AG08395 (cell line): ENCODE measurements at places on chromosomes 7 and 10.

- DNase-seq = no peak
Measured at GRCh38 chr10:32744321-32744720, 213.7 kb downstream of the ITGB1 start.

DNA sequence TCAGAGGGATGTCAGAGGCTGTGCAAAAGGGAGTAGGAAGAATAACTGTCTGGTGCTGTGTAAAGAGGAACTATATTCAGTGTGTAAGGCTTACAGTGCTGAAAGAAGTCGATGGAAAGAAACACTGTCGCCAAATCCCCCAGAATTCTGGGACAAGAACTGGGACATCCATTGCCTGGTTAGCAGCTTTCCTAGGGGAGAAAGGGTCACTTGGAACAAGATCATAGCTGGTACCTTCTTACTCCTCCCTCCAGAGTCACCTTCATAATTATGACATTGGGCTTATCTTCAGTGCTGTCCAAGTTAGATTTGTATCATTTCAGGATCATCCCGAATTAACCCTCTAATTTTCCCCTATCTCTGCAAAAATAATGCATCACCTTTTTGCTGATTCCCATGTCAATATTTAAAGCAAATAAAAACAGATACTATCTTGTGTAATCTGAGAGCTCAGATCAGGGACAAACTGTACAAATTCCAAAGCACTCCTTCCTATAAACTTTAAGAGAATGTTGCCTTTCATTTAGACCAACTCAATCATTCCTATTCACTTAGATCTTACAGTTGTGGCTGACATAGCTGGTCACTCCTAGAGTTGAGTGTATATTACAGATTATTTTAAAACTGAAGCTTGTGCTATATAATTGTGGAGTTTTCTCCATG lies 96.5 kb downstream of the DNAH11 start:
- DNase-seq = no peak

DNA sequence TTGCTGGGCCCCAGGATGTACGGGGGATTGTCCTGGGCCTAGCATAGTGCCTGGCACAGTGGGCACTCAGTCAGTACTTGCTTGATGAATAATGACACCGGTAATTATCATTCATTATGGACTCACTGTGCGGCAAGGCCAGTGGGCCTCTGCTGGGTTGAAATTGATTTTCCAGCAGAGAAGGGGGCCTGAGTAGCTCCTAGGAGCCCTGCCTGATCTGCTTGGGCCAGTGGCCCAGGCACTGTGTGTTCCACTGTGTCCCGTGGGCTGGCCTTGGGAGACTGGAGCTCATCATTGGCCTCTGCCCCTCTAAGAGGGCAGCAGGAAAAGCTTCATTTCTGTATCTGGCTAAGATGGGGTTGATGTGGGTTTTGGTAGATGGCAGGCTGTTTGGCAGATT lies 1.4 kb downstream of the CHST3 start:
- DNase-seq = no peak

DNA sequence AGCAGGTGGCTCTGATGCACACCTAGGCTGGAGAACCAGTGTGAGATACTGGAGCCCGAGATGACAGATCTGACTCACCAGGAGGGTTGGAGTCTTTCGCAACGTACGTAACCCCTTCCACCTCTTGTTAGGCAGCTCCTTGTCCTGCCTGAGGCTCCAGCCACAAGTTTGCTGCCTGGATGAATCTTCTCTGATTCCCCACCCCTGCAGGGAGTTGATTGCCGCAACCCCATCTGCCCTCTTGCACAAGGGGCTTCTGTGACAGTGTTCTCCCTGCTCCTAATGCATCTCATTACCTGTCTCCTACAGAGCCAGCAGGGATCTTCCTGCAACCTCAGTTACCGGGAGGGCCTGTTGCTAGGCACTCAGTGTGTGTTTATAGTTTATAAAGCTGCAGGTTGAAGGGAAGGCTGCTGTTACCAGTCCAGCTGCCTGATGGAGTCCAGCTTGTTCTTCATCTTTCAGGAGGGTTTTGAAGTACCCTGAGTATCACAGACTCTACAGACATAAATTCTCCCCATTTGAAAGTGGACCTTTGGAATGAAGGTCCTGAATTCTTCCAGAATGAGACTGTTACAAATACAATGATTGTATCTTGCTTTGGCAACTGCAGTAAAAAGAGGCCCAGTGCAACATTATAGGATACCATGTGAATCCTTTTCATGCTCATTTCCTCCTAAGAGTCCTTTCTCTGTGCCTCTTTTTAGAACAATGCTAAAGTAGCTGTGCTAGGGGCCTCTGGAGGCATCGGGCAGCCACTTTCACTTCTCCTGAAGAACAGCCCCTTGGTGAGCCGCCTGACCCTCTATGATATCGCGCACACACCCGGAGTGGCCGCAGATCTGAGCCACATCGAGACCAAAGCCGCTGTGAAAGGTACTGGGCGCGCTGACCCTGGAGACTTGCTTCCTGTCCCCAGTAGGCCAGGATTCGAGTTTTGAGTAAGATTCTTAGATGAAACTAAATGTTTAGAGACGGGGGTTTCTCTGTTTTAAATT lies 6.5 kb downstream of the MDH2 start:
- peak; percentile 29 for DNase-seq

DNA sequence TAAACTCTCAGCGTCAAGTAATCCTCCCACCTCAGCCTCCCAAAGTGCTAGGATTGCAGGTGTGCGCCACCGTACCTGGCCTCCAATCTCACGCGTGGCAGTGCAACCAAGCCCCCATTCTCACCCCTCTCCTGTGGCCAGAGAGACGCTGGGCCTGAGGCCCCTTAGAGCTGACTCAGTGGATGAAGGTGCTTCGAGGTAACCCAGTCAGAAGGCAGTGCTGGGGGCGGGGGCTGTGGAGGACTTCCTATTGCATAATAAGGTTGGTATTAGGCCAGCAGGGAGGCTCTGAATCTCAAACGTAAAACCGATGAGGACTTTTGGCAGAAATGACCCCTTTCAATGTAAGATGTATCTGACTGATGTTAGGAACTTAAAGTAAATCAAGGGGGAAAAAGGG lies 229.3 kb downstream of the USP6NL start:
- no peak for DNase-seq

DNA sequence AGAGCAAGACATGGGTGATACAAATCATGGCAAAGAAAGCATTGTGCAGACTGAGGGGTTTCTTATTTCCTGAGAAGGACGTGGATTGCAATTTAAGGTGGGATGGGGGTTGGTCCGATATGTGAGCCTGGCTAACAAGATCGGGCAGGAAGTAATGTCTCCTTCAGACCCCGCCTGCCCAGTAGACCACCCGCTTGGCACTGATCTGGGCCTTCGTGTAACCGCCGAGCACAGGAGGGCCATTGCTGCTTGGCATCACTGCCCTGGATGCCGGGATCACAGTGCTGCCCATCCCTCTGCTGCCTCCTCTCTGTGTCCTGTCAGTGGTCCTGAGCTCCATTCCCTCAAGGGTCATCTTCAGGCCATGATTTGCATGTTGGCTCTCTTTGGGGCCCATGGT lies 214.6 kb upstream of the ZNF32 start:
- DNase-seq = no peak

- peak; percentile 40 for DNase-seq
Measured at GRCh38 chr7:135509589-135509838, 388 bp downstream of the CNOT4 start.

- no peak for DNase-seq
Measured at GRCh38 chr10:114320249-114321116, 81.4 kb downstream of the VWA2 start.

GRCh38 chr7:46537191-46537905 lies 616.3 kb upstream of the IGFBP3 start:
- peak; percentile 9 for DNase-seq

- DNase-seq = no peak
Measured at GRCh38 chr10:7337431-7338171, 73.2 kb downstream of the SFMBT2 start.

DNA sequence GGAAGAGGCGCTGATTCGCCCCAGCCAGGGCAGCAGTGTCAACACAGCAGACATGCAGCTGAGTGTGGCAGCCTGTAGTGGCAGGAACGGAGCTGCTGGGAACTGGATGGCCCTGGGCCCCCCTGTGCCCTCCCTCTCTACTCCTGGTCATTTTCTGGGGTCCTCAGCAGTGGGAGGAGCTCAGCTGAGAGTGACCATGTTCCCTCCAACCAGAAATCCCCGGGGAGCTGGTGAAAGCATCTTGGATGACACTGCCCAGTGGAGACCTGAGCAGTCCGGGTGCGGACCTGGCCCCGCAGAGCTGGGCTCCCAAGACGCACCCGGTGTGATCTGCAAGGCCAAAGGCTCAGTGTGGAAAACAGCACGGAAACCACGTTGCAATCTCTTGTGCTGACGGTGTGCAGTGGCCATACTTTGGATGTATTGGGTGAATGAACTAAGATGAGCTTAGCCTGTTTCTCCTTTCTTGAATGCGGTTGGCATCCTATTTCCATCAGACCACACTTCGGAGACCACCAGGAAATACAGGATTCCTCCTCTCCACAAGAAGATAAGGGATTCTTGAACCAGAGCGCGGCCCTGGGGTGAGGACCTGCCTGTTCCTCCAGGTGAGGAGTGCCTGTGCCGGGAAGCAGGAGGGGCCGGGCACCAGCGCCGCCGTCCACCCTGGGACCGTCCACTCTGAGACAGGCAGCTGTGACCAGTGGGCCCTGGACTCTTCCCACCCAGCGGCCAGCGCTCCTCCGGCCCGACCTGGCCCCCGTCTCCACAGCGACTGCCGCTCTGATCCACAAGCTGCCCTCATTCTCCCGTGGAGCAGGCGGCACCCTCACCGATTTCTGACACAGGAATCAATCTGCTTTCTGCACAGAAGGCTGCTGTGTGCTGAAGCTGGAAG lies 93.5 kb upstream of the DIP2C start:
- no peak for DNase-seq

GRCh38 chr10:5551531-5552375 lies 27.0 kb downstream of the CALML3 start:
- no peak for DNase-seq

DNA sequence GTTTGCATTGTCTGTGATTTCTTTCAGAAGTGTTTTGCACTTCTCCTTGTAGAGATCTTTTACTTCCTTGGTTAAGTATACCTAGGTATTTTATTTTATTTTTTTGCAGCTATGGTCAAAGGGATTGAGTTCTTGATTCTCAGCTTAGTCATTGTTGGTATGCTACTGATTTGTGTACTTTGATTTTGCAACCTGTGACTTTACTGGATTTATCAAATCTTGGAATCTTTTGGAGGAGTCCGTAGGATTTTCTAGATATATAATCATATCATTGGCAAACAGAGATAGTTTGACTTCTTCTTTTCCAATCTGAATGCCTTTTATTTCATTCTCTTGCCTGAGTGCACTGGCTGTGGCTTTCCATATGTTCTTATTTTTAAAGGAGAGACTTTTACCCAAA lies 41.9 kb downstream of the CCSER2 start:
- DNase-seq = no peak

DNA sequence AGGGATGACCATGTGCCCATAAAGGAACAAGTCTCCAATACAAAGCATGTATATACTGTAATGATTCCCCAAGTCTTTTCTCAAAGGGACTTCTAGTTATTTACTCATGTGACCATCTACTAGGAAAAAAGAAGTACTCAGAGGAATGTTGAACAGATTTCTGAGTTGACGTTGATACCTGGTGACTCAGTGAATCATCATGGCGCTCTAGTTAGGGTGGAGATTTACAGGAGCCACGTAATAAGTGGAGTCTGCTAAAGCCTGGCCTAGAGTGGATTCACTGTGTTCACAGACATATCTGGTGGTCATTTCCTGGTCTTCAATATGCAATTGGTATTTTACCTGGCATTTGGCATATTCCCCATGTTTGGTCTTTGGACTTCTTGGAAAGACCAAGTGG lies 302.2 kb upstream of the CACNA2D1 start:
- no peak for DNase-seq

DNA sequence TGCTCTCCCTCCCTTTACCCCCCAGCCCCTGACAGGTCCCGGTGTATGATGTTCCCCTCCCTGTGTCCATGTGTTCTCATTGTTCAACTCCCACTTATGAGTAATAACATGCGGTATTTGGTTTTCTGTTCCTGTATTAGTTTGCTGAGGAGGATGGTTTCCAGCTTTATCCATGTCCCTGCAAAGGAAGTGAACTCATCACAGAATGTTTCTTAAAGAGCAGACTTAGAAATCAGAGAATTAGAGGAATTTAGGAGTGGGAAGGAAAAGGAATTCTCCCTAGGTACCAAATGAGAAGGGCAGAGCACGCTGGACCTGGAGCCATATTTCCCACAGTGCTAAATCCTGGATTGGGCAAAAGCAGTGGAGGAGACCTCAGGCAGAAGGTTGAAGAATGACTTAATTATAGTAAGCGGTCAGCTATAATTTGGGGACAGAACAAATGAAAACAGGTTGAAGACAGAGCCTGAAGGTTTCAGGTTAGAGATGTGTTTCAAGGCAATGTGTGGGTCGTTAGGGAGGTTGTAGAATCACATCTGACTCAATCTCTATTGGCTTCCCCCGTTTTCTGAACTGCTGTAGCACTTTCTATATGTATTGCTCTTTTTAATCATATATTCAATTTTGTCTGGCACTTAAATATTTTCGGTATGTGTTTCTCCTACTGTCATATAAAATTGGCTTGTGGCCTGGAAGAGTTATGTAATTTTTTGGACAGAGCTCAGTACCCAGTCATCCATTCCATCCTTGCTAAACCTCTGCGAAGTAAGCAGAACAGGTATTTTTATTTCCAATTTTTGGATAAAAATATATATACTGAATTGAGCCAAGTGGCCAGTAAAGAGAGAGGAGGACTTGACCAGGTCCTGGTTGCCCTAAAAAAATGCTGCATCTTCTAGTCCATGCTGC lies 210.5 kb upstream of the KLF6 start:
- DNase-seq = peak; percentile 34

DNA sequence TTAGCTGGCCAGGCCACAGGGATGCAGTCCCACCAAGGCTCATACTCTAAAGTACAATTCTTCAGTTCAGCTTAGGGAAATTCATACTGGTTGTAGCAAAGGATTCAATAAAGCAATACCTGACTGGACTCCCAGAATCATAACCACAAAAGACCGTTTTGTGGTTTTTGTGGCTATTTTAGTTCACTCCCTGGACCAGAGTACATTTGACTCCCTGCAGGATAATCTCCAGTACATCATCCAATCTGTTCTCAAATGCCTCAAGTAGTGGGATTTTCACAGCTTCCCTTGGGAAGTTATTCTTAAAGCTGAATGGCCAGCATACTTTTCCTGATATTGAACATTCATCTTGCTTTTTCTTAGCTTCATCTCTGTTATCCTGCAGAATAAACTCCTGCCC lies 29.3 kb upstream of the YAE1 start:
- DNase-seq = no peak
